Memory B cell (primary cell): ENCODE measurements at places on chromosomes 2 and 18.

DNA sequence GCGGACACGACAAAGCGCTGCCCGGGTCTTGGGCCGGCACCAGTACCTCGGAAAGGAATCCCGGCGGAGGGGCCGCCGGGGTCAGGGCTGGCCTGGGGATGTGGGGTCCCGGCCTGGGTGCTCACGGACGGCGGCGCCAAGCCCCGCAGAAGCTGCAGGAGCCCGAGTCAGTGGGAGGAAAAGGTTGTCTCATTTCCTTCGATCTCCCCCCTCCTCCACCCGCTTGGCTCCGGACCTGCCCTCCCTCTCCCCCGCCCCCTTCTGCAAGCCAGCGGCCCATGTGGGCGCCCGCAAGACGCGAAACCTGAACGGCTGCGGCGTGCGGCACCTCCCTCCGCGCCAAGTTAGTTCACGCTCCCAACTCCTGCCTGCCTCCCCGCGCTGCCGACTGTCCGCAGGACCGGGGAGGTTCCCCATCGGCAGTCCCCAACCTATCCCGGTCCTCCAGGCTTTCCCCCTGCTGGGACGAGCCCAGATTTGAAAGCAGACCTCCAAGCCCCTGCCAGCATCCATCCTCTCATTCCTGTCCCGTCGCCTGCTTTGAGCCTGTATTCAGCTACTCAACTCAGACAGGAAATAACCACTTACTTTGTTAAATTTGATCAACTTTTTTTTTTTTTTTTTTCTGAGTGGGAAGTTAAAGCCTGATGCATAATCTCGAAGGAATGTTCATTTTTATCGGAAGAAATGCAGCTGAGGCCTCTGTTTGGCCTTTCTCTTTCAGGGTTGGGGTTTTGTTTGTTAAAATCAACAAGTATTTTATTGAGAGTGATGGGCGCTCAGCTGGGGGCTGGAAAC, at the start of gene EVA1A:
EVA1A (minus strand) TSS at position 172 of the 798 bp plus-strand sequence. CDS start 42,799 bp downstream, outside the sequence.
- DNase-seq = no peak

DNA sequence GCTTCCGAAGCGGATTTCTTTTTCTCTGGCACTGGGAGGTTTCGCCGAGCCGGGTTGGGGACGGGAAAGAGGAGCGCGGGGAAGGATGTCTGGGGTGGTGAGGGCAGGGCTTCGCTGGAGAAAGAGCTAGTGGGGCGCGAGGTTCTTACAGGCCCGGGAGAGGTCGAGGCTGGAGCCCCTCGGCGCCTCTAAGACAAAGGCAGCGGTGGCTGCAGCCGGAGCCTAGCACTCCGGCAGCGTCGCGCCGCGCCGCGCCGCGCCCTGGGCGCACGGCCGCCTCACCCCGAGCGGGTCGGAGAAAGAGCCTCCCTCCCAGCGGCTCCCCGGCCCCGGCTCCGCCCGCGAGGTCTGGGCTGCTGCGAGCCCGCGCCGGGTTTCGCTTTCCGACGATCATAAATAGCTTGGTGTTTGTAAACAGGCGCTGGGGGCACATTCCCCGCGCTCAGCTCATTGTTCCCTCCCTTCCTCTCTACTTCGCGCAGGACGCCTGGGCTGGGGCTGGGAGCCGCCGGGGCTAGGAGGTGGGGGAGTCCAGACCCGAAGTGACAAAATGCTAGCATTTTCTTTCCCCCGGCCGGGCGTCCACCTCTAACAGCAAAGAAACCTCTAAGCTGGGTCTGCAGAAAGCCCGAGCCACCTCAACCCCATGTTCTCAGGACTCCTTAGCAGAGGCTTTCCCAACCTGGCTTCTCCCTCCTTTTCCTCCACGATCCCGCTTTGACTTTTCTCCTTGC, 813 bp upstream of the MEIS1 start:
- no peak for DNase-seq

DNA sequence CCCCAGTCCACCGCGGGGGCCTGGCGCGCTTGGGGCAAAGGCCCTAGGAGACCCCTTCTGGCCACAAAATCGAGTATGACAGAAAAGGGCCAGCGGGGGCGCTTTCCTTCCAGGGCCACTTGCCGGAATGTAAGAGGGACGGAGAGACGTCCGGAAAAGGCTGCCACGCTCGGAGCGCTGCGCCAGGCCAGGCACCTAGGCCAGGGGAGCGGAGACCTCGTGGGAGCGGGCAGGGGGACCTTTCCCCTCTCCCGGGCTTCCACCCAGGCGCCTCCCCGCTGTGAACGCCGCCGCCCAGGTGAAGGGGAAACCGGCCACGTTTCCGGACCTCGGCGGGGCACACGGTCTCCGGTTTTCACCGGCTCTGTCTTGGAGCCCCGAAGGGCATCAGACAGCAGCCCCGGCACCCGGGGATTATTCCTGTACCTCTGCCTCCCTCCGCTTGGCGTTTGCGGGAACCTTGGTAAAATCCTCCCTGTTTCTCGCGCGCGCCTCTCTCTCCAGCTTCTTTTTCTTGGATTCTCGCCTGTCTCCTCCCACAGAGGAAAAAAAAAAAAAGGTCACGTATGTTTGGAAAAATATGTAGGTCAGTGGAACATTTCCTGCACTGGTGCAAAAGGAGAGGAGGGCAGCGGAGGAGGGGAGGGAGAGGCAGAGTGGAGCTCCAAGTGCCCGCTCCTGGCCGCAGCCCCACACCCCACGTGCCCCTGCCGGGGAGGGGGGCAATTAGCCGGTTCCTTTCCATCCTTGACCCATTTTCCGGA, 1.2 kb upstream of the NPAS2 start:
- no peak for DNase-seq

DNA sequence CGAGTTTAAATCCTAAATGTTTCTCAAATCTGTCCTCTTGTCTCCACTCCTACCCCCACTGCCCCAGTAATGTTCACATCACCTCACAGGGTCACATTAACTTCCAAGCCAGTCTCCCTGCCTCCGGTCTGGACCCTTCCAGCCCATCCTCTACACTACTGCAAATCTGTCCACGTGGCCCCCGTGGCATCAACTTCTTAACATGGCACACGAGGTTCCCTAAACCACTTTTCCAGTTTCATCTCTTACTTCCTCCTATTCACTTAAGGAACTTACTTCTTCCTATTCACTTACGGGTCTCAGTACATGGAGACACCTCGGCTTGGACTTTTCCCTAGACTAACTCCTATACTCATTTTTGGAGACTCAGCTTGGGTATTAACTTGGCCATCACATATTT, 27.0 kb downstream of the MRPL33 start:
- DNase-seq = no peak

DNA sequence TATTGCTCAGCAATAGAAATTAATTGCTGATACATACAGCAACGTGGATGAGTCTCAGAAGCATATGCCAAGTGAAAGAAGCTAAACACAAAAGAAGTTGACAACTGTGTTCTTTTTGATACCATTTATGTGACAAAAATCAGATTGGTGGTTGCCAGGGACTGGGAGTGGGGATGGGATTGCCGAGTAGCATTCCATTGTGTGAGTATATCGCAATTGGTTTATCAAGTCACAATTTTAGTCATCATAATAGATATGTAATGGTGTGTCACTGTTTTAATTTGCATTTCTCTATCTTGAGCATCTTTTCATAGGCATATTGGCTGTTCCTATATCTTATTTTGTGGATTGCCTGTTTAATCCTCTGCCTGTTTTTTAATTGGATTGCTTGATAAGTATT, 20.9 kb downstream of the STRADB start:
- no peak for DNase-seq

- no peak for DNase-seq
These were observed 94.0 kb downstream of the PXDN start for GRCh38 chr2:1650085-1650872.

DNA sequence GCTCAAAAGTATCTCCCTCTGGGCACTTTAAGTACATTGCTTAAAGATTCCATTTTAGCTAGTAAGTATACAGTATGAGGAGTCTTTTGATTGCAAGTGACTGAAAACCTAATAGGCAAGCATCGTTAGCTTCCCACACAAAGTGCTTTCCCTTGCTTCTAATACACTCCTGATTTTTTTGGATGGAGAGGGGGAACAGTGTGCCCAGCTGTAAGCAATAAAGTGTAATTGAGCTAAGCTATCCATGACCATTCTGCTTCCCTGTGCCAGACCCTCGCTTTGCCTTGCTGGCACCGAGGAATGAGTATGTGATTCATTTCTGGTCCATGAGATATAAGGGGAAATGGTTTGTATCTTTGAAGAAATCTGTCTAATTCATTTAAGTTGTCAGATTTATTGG, 3.8 kb upstream of the ZNF24 start:
- DNase-seq = no peak

GRCh38 chr2:15311926-15312325, 249.2 kb downstream of the NBAS start:
- no peak for DNase-seq

- no peak for DNase-seq
These were observed 7.1 kb upstream of the NAPG start for GRCh38 chr18:10518595-10519255.

GRCh38 chr2:1954061-1954460, 209.7 kb upstream of the PXDN start:
- DNase-seq = no peak

DNA sequence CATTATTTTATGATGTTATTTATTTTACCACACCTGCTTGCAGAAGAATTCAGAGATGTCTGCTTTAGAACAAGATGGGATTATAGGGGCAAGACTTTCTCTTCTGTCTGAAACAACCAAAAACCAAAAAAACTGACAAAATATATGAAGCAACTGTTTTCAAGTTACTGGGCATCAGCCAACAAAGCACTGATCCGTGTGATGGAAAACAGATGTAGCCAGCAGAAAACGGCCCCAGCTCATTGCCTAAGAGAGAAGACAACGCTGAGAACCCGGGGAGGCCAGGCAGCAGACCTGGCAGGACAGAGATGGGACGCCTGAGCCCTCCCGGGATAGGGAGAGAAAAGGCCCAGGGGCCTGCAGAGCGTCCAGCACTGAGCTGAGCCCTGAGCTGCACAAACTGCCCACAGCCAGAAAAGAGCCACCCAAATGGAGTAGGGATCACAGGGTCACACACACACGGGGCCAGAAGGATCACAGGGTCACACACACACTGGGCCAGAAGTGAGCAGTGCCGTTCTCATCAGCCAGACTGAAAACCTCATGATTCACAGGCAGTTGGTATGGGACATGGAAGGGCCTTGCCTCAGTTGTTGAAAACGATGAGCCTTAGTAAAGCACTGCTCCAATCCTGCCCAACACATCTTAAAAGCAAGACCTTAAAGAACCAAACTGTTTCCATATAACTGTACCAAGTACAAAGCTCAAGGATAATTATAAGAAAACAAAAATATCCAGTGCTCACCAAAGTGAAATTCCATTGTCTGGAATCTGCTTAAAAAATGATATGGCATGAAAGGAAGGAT, 12.1 kb downstream of the PXDN start:
- DNase-seq = no peak
